Stimulated activated CD4-positive, alpha-beta T cell treated with anti-CD3 and anti-CD28 coated beads, Interleukin-15, amount 100 ng/mL, for 1 hour (primary cell): ENCODE measurements at places on chromosomes 4 and X.

GRCh38 chr4:24640366-24640765 lies 56.0 kb upstream of the DHX15 start:
- DNase-seq, result no peak

- DNase-seq, result no peak
These were observed 46.3 kb upstream of the LEF1 start for GRCh38 chr4:108215055-108215454.

DNA sequence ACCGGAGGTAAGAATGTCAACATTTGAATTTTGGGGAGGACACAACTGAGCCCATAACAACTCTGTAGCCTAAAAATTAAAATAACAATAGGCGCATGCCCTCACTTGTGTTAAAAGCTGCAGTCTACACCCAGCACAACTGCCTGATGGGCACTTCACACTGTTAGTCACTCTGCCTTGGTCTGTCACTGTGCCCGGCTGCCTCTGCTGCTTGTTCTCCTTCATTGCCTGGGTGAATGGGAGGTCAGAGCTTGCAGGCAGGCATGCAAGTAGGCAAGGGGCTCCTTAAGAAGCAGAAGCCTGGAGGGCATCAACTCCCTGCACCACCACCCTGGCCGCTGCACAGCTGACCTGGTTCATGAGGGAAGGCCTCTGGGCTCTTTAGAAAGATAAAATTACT lies 374.8 kb downstream of the MID1IP1 start:
- no peak for DNase-seq

DNA sequence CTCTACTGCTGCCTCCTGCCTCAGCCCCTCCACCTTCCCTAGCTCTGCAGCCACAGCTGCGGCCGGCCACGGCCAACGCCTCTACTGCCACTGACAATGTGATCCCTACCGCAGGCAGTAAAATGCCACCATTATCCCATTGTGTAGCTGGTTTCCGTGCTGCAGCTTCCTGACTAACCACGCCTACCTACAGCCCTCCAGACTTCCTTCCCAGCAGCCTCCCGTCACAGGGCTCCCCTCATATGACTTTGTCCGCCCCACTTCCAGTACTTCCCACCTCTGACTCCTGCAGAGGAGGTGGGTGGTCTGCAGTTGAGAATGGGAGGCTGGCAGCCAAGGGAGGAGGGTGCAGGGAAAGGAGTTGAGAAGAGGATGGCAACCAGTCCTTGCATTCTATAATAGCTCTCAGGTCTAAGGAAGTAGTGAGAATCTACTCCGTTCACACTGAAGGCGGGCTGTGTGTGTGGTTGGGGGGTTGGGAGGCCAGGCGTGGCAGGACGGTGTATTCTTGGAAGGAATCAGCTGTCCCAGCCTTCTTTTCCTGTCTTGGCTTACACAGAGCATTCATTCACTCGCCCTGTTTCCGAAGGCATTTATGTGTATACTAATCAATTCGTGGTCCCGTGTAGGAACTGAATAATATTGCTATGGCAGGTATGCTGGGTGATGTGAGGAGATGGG lies 33.1 kb upstream of the USP51 start:
- no peak for DNase-seq

- DNase-seq, result no peak
These were observed 311.1 kb upstream of the SLC7A11 start for GRCh38 chr4:138553001-138553845.

DNA sequence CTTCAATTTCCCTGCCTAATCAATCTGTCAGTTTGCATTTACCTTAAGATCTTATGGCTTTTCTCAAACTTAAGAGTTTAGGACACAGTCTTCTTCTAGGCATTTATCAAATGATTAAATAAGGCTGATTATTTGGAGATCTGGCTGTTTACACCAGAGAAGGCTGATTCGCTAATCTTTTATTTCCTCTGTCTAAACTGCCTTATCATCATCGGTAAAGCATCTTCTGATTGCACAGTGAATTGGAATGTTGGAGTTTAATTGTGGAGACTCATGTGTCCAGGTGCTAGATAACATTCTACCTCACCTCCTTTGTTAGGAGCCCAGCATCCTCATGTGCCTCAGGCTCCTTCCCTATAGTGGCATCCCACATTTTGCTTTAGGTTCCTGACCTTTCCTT lies 100.3 kb upstream of the DDIT4L start:
- no peak for DNase-seq

DNA sequence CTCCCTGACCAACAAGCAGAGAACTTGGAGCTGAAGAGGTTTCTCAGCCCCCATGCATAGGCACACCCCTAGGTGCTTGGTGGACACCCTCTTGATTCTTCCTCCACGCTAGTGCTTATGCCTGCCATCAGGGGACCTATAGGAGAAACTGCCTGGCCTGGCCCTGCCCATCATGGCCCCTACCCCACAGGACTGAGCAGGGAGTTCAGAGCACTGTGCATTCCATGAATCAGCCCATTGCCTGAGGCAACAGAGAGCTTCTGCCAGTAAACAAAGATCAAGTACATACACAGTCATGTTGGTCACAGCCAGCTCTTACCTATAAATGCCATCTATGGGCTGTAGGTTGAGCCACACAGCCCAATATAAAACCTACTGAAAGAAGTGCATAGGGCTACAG lies 99.1 kb upstream of the EDNRA start:
- no peak for DNase-seq

GRCh38 chr4:109729117-109729717 lies 653 bp downstream of the PLA2G12A start:
- DNase-seq, result no peak

- no peak for DNase-seq
These were observed 12.4 kb upstream of the PIN4 start for GRCh38 chrX:72169008-72169728.
